ENCODE measurements at places on chromosomes 16 and 17.
A peak's percentile ranks its signal among the peaks of the same experiment; 100 is the strongest.

- DNase-seq, result no peak
Measured at GRCh38 chr17:77690271-77691161, 268.0 kb upstream of the TNRC6C start.

GRCh38 chr16:48250520-48251278 is 3.4 kb upstream of the ABCC11 start:
- DNase-seq, result no peak

- DNase-seq, result no peak
Measured at GRCh38 chr16:52548261-52549010, 1.5 kb upstream of the TOX3 start.

GRCh38 chr17:1186923-1187771 is 7.4 kb upstream of the ABR start:
- DNase-seq, result peak; percentile 77
